ENCODE measurements at places on chromosomes 16 and 17.

GRCh38 chr17:21282231-21282630 is 2.3 kb upstream of the MAP2K3 start:
- no peak for DNase-seq

DNA sequence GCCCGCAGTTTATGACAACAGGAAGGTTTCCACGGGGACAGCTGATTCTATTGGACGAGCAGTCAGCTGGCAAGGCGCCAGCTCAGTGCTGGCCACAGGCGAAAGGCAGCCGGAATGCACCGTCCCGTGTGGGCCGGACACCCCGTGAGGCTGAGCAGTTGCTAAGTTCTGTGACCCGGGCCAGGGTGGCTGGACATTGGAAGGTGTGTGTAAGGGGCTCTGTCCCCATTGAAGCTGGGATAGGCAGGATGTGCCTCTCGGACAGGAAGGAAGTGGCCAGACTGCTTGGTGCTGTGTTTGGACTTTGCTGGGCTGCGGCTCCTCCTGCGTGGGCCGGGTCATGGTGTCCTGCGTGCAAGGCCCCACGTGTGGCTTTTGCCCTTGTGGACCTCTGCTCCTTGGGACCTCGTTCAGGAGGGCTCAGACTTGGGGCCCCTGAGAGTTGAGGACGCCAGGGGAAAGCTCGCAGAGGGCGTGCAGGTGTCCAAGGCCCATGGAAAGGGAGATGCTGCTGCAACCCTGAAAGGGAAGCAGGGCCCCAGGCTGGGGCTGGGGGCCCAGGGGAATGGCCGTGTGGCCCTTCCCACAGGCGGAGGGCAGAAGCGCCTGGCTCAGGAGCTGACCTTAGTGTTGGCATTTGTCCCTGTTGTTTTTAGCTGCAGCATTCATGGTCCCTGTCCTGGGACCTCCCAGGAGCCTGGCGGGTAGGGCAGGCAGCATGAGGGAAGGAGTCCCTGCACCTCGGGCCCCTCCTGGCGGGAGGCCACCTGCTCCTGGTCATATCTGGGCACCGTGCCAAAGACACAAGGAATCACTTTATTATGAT is 10.0 kb downstream of the BAIAP2 start:
- DNase-seq = peak; percentile 74

DNA sequence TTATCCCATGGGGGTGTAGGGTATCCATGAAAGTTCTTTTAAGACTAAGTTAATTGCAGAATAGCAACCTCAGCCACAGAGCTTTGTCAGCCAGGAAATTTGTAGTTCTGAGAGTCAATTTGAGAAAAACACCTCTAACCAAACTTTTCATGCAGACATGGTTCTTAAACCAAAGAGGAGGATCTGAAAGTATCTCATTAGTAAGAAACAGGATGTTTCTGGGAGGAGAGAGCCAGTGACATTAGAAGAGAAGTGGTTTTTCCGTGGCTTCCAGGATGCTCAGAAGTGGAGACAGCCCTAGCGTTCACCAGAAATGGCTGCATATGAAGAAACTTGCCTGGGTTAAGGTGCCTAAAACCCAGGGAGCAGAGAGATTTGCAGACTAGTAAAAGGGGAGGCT is 7.9 kb downstream of the GNAO1 start:
- no peak for DNase-seq

- peak; percentile 70 for DNase-seq
Observed at GRCh38 chr17:38604479-38605403, 1.0 kb downstream of the SRCIN1 start.

DNA sequence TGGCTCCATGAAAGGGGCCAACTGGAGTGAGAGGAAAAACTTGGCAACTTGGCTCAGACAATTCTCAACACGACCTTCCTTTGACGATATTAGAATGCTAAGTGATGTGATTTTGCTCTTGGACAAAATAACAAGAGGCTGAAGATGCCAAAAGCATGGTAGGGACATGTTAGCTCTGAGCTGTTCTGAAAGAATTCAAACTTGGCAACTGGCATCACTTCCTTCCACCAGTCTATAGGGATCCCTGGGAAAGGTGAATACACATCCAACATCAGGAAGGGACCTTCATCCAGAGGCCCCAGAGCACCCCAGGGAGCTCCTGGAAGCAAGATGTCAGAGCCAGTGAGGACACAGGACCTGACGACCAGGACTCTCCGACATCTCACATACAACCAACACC is 4.3 kb downstream of the KRT37 start:
- DNase-seq = no peak

- no peak for DNase-seq
Observed at GRCh38 chr17:83145831-83146230, 66.4 kb downstream of the METRNL start.

GRCh38 chr17:63450551-63450950 is 4.4 kb upstream of the CYB561 start:
- DNase-seq = no peak

DNA sequence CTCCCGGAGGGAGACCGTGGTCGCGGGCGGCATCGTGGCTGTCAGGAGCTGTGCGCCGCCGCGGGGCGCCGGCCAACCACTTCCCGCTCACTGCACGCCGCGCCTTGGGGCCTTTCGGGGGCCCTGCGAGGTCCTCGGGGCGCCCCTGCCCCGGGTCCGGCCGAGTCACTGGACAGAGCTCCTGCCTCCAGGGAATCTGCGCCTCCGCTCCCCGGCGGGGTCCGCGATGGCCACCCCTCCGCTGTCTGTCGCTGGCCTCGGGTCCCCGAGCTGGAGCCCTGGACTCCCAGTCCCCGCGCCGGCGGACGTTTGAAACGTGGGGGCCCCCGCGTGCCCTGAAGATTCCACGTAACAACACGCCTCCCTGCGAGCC is at the start of gene QRICH2:
Gene QRICH2 (minus strand): TSS at position 311 of the 373 bp plus-strand sequence. CDS start 278 bp downstream, at position 33.
- DNase-seq = no peak

DNA sequence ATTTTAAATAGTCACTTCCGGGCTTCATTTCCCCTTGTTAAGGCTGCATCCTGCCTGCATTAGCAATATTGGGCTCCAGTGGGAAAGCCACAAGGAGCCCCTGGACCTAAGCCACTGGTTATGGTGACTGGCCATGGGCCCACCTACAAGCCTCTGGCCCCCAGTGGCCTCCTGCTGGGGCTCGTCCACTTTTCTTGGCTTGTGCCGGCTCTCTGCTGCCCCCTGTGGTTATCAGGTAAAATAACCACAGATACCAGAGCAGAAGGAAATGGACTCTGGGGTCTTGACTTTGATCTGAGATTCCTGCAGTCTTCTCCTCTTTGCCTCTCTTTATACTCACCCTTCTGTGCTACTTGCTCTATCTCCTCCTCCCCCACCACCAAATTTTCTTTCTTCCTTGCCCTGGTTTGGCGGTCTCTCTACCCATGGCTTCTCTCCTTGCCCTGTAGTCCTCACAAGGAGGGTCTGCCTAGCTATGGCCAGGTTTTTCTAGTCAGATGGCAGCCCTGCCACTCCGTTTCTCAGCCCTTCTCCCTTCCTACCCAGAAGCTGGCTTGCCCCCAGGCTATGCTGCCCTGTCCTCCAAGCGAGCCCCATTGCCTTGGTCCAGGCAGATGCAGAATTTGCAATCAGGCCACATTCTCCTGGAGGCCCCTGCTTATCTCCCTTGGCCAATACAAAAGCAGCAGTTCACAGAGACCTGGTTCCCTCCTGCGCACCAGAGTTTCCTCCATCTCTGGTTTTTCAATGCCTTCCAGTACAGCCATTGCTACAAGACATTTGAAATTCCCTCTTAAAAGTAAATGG is 82.9 kb upstream of the RCVRN start:
- peak; percentile 30 for DNase-seq
